Stimulated activated CD4-positive, alpha-beta T cell treated with anti-CD3 and anti-CD28 coated beads, Interleukin-1b, Interleukin-23, amount 100 ng/mL, for 1 hour (primary cell): ENCODE measurements at places on chromosomes 11 and 22.

- DNase-seq, result peak; percentile 75
Observed at GRCh38 chr22:50469377-50470305, 5.2 kb downstream of the SBF1 start.

DNA sequence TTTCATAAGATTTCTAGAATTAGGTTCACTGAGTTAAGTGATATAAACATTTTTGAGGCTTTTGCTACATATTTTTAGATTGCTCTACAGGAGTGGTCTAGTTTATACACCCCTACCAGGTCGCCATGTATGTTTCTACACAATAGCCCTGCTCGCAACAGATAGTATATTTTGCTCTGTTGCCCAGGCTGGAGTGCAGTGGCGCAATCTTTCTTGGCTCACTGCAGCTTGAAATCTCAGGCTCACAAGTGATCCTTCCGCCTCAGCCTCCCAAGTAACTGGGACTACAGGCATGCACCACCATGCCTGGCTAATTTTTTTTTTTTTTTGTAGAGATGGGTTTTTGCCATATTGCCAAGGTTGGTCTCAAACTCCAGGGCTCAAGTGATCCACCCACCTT lies 10.4 kb downstream of the ZNRF3 start:
- no peak for DNase-seq

DNA sequence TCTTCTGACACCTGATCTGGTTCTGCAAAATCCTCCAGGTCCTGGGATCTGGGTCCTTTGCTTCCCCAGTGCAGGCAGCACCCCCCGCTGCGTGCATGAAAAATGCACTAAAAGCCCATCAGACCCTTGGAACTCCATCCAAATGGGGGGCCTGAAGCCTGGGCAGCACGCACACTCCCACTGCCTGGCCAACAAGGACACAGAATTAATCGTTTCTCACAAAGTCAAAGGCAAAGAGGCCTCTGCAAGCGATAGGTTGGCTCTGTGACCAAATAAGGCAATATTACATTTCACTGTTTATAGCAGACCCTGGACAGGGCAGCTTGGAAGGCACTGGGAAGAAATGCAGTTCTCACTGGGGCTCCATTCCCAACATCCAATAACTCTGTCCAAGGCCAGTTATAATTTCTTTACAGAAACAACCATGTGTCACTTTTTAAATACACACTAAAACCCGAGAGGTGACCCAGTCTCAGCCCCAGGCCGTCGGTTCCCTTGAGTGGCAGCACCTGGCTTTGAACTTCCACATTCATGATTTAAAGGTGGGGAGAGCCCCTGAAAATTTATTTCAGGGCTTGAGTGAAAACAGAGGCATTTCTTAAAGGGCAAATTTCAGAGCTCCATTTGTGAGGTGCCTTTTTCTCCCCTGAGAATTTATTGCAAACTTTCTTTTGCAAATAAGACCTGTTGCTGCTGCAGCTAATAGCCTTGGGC lies 114.4 kb upstream of the ANO1 start:
- no peak for DNase-seq

- no peak for DNase-seq
Observed at GRCh38 chr22:28728621-28729313, 12.9 kb downstream of the CHEK2 start.

GRCh38 chr11:66462911-66463310 lies 3.8 kb upstream of the PELI3 start:
- no peak for DNase-seq

GRCh38 chr22:21837248-21837979 lies 30.0 kb downstream of the MAPK1 start:
- no peak for DNase-seq

DNA sequence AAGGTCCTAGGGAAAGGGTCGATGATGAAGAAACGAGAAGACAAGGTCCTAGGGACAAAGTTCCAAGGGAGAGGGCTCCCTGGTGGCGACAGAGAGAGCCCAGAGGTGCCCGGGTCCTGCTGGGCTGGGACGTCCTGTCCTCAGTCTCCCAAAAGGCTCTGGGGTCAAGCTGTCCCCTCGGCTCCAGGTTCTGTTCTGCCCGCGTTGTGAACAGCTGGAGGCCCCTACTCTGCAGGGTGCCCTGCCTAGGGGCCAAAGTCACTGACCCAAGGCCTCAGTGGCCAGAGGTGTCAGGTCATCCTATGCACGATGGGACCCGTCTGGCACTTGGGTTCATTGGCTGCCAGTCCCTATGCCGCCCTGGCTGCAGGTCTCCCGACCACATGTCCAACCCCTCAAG lies 49.9 kb upstream of the SLC22A12 start:
- no peak for DNase-seq

DNA sequence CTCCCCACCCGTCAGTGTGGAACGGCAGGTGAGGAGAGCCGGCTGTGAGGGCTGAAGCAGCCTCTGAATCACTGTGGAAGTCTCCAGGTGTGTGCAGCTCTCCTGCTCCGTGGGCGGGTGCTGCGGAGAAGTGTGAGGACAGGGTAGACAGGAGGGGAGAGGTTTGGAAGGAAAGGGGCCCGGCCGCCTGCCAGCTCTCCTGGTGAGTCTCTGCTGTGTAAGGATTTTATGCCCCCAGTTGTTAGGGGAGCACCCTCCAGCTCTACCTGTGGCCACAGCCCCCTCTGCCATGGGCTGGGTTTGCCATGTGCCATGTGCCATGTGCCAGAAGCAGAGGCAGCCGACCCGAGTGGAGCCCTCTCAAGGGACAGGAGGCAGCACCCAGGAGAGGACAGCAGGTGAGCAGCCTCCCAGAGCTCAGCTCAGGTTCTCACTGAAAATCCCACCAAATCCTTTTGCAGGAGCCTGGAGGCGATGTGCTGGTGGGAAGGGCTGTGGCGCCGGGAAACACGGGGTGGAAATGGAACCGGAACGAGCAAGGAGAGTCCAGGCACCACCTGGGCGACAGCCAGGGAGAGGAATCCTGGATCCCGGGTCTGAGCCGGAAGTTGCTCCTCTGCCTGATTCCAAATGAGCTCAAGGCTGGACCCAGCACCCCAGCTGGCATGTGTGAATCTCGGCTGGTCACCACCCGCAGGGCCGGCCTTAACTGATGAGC lies 804.4 kb downstream of the BRD1 start:
- DNase-seq, result no peak

DNA sequence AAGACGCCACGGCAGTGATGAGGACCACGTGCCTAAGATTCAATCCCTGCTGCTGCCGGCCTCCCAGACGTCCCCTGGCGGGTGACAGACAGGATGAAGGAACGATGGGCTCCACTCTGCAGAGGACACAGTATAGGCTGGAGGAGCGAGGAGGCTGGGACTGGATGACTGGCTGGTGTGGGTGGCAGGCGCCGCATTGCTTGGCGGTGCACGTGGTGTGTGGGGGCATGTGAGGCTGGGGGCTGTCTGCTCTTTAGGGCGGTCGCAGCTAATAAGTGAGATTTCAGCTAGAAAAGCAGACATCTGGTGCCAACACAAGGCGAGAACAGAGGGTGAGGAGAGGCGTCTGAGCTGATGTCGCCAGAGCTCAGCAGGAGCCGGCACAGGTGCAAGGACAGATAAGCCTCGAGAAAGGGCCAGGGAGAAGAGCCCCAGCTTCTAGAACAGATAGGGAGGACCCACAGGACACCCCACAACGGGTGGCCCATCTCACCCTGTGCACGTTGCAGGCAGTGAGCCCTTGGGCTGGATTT lies 33.2 kb downstream of the TSPAN4 start:
- no peak for DNase-seq

- no peak for DNase-seq
Observed at GRCh38 chr11:79206951-79207350, 233.9 kb downstream of the TENM4 start.

- DNase-seq, result no peak
Observed at GRCh38 chr22:28237112-28237511, 318.1 kb upstream of the PITPNB start.

DNA sequence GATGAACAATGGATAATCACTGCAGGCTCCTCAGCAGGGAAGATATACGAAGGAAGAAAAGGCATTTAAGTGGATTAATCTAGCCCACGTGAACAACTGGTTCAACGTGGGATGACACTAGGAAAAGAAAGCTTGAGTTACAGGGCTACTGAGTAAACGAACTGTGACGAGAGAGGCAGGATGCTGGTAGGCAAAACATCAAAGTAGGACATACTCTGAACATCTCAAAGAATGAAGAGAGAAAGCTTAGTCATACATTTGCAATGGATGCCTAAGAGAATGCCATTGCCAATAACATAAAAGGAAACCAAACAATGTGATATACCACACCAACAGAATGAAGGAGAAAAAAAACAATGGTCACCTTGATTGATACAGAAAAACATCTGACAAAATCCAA lies 12.9 kb downstream of the USP28 start:
- DNase-seq, result no peak

DNA sequence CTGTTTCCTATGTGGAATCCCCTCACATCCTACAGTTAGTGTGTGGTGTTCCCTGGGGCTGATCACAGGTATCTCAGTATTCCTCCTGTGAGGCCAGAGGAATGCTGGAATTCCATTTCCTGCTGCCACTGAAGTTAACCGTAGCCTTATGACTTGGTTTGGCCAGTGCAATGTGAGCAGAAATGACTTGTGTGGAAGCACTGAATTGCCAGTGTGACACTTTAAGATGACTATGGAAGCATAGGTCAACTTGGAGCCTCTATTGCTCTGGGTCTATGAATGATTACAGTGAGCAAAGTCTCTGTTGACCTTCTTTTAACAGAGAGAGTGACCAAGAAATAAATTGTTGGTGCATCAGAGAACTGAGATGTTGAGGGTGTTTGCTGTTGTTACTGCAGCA lies 16.5 kb downstream of the TBRG1 start:
- DNase-seq, result no peak

DNA sequence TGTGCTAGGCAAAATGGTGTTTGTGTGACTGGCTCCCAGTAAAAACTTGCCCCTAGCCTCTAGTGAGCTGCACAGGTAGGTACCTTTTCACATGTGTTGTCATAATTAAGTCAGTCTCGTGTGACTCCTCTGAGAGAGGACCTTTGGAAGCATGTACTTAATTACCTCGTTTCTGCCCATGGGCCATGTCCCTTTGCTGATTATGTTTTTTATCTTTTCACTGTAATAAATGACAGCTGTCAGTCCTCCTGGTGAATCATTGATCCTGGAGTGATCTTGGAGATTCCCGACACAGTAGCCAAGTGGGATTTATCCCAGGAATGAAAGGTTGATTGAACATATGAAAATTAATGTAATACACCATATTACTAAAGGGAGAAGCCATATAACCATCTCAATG lies 12.5 kb upstream of the CLNS1A start:
- DNase-seq, result no peak

- no peak for DNase-seq
Observed at GRCh38 chr11:41613326-41613725, 153.9 kb upstream of the LRRC4C start.

- DNase-seq, result no peak
Observed at GRCh38 chr22:35024364-35024692, 41.6 kb upstream of the ISX start.

GRCh38 chr11:35014346-35014745 lies 97.9 kb downstream of the PDHX start:
- DNase-seq, result no peak

- DNase-seq, result no peak
Observed at GRCh38 chr11:130415731-130416529, 12.5 kb downstream of the ADAMTS8 start.

GRCh38 chr22:38284042-38284402 lies 11.2 kb upstream of the TMEM184B start:
- no peak for DNase-seq

- DNase-seq, result no peak
Observed at GRCh38 chr11:112628676-112629075, 332.5 kb upstream of the NCAM1 start.

GRCh38 chr11:69138265-69138664 lies 17.5 kb upstream of the SMIM38 start:
- no peak for DNase-seq

DNA sequence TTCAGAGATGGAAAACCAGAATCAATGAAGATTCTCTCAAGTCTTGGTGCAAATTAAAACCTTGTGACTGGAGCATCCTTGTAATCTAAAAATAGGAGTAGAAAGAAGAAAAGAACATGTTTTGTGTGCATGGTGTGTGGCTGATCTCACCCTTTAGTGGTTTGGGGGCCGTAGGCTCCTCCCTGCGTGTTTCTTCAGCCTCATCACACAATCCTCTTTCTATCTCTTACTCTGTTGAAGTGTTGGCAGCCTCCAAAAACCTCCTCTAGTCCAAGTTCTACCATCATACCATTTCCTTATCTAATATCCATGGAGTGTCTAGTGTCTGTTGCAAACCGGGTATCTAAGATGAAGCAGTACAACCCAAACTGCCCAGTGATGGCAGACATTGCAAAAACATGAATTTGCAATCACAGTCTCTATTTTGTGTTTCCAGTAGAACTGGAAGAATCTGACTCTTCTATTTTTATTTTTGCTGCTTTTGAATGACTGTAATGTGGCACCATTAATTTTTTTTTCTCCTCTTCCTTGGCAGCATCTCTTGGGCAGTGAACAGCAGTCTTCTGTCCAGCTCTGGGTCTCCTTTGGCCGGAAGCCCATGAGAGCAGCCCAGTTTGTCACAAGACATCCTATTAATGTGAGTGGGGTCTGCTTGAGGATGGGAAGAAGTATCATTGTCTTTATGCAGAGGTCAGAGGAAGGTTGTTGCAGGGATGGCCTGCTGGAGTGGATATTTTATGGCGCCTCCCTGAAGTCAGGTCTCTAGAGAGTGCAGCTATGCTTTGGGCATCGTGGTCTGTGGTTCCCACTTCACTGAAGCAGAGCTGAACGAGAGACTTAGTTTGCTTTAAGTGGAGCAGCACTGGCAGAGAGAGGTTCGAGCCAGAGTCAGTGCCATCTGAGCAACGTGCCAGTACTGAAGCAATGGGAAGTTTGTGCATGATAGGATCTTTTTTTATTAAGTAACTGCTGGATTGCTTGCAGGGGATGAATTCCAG lies 60.0 kb upstream of the SORL1-AS1 start:
- DNase-seq, result no peak

DNA sequence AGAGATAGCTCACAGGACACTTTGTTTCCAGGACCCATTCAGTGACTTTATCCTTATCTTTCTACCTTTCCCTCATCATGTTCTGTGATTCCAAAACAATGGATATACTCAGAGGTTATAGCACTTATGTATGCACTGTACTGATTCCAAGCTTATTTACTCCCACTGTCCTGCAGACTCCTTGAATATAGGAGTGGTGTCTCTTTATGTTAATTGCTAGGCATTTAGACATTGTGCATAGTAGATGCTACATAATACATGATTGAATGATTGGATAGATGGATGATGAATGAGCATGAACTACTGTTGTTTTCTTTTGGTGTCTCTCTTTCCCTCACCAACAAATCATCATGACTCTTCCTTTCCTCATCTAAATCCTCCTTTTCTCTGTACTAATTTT lies 279.1 kb upstream of the RAG2 start:
- no peak for DNase-seq

DNA sequence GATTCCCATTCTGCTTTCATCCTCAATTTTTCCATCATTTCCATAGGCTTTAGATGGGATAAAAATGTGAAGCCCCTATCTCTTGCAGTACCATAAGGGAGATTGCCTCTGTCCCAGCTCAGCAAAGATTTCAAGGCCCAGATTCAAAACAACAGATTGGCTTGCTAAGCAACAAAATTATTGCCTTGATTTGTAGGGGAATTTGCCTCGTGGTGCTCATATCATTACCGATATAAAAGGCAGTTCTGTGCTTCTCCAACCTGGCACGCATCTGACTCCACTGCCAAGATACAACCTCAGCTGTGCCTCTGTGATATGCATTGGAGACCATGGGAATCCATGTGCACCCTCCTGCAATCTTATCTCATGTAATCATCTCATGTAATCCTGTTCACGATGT lies 25.0 kb upstream of the CEP126 start:
- no peak for DNase-seq
